HFFc6 (cell line): ENCODE measurements at places on chromosomes 1 and 21.

DNA sequence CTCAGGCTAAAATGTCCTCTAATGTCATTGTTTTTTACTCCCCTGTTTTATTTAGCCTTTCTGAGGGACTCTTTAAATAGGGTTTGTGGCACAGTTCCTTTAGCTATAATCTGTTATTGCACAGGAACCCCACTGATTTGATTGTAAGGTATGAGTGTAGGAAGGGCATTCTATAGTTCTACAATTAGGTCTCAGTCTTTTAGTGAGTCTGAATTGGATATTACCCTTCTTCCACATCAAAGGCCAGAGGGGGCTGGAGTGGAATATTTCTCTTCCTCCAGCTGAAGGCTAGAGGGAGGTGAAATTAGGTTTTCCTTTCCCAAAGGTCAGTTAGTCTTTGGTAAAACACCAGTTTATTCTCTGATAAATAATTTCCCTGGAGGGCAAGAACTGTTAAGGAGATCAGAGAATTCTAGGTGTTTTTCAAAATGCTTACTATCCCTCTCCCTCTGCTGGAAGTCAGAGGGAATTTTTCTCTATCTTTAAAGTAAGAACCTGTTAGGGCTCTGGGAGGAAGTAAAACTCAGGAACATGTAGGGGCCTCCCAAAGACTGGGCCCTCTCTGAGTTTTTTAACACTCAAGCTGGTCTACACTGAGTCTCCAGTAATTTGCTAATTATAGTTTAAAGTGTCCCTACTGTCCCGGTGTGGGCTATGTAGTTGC lies 176.3 kb upstream of the ZNHIT6 start:
- peak; percentile 34 for DNase-seq

GRCh38 chr1:201761178-201761577 lies 67.8 kb upstream of the IPO9 start:
- no peak for DNase-seq

DNA sequence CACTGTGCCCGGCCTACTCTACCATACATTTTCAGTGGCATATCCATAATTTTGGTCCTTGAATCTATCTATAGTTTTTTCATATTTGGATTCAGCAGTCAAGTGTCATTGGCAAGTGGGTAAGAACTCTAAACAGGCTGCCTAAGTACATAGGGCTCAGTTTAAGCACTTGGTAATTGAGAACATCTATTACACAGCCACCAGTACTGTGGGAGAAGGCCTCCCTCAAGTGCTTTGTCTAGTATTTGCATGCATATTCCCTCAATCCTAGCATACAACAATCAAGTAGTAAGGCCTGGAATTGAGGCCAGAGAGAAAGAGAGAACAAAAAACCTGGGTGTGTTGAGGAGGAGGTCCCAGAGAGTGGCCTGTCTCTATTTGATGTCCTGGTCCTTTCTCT lies 325.2 kb downstream of the USP25 start:
- DNase-seq = no peak

GRCh38 chr1:181513786-181514297 lies 30.5 kb downstream of the CACNA1E start:
- no peak for DNase-seq

- DNase-seq = no peak
Observed at GRCh38 chr1:61754545-61754944, 12.3 kb downstream of the PATJ start.

DNA sequence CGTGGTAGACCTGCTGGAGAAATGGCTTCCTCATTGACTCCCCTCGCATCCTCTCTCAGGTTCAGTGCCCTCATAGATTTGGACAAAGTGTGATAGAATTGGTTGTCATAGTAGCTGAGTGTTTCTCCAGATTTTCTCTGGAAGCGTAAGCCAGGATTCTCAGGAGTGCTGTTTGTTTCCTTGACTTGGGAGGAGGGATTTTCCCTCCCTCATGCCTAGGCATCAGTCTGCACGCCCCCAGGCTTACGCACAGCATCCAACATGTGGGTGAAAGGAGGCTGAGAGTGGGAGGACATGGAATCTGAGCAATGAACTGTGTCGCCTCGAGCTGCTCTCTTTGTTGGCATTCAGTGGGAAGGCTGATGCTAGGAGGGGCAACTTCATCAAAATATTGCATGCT lies 503.5 kb downstream of the LTN1 start:
- no peak for DNase-seq

DNA sequence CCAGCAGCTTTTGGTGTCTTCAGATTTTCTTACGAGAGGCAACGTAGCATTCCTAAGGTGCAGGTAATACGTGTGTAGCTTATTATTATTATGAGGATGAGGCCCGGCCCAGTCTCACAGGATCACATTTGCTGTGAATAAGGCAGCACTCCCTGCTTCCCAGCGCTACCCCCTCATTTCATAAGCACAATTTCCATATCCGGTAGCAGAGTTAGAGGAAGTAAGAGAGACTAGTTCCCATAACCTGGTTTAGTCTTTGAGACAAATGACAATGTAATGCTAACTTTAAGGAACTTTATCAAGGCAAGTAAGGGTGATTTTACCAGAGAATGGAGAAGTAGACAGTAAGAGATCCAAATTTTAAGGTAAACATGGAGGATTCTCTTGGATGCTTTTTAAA lies 14.6 kb upstream of the LMO4 start:
- DNase-seq = no peak

DNA sequence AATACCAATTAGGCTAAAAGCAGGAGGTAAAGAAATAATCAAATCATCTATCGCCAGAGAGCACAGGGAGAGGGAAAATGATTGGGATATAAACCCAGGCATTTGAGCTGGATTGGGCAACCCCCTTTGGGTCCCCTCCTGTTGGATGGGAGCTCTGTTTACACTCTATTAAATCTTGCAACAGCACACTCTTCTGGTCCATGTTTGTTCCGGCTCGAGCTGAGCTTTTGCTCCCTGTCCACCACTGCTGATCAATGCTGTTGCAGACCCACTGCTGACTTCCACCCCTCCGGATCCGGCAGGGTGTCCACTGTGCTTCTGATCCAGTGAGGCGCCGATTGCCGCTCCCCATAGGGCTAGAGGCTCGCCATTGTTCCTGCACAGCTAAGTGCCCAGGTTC lies 493.8 kb downstream of the MATN1 start:
- no peak for DNase-seq

DNA sequence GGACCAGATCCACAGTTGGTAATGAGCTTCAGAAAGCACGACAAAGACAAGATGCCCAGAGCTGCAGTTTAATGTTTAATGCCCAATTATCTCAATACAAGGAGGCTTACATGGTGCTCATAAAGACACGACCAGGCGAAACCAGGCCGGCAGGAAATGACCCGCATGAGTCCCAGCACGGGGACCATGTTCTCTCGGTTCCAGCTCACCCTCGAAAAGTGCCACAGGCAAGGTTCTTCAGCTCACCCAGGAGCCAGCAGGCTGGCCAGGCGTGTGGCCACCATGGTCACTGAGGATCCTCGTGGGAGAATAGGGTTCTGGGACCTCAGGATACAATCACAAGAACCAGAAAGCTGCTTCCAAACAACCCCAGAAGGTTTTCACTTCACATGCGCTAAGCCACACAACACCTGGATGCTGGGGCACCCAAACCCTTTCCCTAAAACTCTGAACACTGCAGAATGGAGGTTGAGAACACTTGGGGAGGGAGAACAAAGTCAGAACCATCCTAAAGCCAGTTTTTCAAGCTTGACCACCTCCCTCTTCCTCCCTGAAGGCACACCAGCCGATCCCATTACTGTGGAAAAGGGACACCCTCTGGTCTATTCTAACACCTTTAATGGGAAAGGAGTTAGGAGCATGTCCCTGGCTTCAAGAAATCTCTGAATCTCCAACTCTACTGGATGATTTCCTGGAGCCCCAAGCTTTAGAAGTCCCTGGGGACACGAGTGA lies 22.6 kb upstream of the ASAP3 start:
- no peak for DNase-seq

DNA sequence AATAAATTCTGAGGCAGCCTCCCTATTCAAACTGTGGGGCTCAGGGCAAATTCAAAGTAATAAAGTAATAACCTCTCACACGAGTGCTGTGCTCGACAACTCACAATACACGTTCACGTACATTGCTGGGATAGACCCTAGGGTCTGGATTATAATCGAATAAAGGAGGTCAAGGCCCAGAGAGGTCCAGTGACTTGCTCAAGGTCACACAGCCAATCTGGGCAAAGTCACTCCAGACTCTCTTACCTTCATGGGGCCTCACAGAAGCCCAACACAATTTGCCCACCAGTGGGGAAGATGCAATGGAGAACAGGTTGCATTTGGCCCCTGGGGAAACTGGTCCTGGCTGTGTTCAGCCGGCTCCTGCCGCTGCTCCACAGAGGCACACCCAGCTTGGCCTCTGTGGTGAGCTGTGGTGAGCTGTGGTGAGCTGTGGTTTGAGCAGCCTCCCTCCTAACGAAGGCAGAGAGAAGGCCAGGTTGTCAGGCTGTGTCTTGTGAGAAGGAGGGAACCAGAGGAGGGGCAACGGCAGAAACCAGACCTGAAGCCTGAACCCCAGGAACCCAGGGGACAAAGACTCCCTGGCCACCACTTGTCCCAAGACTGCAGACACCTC lies 35.1 kb downstream of the NUAK2 start:
- DNase-seq = peak; percentile 33

- DNase-seq = no peak
Observed at GRCh38 chr1:67097305-67097704, 37.5 kb downstream of the C1orf141 start.

DNA sequence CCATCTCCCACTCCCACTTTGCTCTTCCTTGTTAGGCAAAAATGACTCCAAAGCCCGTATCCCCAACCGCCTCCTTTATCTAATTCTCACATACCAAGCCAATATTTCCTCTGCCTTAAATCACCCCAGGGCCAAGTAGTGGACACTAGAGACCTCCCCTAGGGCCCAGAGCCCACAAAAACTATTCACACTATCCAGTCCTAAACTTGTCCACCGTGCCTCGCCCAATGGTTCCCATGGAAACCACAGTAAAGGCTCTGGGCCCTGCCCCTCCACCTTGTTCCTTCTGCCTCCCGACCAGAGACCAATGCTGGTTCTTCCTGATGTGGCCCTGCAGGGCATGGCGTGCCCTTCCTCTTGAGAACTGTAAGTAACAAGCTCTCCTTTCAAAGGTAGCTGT lies 11.8 kb downstream of the CFAP107 start:
- DNase-seq = no peak

DNA sequence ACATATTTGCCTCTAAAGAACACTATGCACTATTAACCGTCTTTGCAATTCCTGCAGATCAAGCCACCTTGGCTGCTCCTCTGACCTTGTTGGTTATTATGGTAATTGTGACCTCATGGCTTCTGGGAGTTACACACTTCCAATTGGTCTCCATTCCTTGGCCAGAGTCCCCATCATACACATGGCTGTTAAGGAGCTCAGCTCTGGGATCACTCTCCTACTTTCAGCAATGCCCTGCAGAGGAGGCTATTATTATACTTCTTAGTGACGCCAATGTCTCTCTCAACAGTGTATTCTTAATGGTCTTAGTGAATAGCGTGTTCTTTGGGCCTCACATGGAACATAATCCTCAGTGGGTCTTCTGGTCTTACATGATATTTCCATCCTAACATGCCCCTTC lies 10.0 kb upstream of the JAK1 start:
- DNase-seq = no peak

- DNase-seq = no peak
Observed at GRCh38 chr1:106889059-106889458, 167.4 kb upstream of the PRMT6 start.

GRCh38 chr1:46637444-46638083 lies 21.0 kb upstream of the MOB3C start:
- DNase-seq = no peak

GRCh38 chr1:98057236-98057910 lies 136.5 kb upstream of the DPYD start:
- no peak for DNase-seq

GRCh38 chr1:225493591-225494246 lies 65.9 kb upstream of the LBR start:
- no peak for DNase-seq

DNA sequence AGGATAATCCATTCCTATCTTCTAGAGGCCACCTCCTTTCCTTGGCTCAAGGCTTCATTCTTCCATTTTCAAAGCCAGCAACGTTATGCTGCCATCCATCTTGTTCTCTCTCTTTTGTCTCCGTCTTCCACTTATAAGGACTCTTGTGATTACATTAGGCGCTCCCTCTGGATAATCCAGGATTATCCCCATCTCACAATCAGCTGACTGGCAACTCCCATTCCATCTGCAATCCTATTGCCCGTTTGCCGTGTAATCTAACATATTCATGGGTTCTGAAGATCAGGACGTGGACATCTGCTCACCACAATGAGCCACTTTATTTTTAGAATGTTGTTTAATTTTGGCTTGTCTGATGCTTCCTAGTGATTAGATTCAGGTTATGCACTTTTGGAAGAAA lies 89.3 kb downstream of the EBNA1BP2 start:
- no peak for DNase-seq

GRCh38 chr21:16535102-16535422 lies 805.3 kb downstream of the USP25 start:
- DNase-seq = peak; percentile 87

- no peak for DNase-seq
Observed at GRCh38 chr21:42590431-42591131, 62.8 kb upstream of the PDE9A start.

DNA sequence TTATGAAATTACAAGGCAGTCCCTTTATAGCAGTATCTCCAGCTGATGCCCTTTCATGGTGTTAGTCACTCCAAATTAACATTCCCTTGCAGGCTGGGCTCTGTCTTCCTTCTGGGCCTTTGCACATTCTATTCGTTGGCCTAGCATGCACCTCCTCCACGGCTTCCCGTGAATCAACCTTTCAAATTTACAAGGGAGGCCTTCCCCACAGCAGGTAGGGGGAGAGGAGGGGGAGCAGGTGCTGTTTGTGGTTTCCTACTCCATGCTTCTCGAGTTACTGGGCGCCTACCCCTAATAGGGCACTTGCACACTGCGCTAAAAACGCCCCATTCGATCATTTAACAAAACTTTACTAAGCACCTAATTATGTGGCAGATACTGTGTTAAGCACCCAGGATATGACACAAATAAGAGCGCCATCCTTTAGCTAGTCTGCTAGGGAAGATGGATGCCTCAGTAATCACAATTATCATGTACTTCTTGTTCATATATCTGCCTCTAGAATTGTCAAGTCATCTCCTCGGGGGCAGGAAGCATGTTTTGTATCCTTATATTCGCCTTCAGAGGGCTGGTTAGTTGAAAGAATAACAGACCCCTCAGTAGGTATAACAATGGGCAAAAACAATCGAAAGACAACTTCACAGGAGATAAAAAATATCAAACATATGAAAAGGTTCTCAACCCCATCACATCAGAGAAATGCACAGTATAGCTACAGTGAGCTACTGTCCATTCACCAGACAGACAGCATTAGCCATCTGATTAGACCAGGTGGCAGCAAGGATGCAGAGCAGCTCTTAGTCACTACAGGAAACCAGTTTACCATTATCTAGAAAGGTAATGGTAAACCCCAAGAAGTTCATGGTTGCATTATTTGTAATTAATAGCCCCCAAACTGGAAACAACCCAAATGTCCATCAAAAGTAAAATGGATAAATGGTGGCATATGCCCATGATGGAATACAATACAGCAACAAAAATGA lies 1.7 kb upstream of the ADAR start:
- peak; percentile 29 for DNase-seq

GRCh38 chr1:114122941-114123618 lies 30.6 kb downstream of the SYT6 start:
- DNase-seq = peak; percentile 97
